ENCODE measurements at places on chromosomes 7 and 10.

DNA sequence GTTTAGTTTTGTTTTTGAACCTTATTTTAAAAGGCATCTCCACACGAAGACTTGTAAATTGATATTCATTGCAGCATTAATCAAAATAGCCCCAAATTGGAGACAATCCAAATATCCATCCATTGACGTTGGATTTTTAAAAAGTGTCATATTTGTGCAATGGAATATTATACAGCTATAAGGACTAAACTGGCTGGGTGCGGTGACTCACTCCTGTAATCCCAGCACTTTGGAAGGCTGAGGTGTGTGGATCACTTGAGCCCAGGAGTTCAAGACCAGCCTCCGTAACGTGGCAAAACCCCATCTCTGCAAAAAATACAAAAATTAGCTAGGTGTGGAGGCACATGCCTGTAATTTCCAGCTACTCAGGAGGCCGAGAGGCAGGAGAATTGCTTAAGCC, 35.1 kb downstream of the XRCC2 start:
- no peak for DNase-seq

DNA sequence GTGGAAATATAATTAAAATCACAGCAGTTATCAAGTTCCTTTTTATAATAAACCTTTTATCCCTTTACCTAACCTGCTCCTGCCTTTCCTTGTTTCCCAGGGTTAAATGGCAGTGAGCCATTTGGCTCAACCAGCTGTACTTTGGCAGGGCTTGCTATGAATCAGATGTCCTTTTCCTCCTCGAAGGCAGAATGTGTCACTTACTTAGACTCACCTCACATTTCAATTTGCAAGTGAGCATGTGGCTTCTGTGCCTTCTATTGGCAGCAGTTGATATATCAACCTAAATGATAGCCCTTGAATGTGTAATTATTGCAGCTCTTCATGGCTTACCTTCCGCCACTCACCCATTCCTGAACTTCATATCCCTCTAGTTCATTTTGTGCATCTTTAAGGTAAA, 301.7 kb downstream of the CSTF2T start:
- no peak for DNase-seq

- DNase-seq = no peak
These were observed 275.1 kb downstream of the DOCK4 start for GRCh38 chr7:111931016-111931517.

GRCh38 chr10:84314275-84314674, 14.1 kb upstream of the CCSER2 start:
- DNase-seq = no peak

DNA sequence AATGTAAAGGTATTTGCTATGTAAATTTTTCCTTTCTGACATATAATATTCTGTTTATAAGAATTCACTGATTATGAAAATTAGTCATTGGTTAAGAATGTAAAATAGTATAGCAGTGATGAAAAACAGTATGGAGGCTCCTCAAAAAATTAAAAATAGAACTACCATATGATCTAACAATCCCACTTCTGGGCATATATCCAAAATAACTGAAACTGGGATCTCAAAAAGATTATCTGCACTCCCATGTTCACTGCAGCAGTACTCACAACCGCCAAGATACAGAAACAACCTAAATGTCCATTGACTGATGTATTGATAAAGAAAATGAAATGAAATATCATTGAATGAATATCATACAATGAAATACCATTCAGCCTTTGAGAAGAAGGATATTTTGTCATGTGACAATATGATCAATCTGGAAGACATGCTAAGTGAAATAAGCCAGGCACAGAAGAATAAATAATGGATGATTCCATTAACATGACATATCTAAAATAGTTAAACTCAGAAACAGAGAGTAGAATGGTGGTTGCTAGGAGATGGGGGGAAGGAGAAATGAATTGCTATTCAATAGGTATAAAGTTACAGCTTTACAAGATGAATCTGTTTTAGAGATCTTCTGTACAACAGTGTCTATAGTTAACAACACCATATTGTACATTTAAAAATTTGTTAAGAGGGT, 14.0 kb downstream of the C10orf88 start:
- no peak for DNase-seq

GRCh38 chr7:41312235-41312634, 390.7 kb downstream of the INHBA start:
- DNase-seq = no peak

DNA sequence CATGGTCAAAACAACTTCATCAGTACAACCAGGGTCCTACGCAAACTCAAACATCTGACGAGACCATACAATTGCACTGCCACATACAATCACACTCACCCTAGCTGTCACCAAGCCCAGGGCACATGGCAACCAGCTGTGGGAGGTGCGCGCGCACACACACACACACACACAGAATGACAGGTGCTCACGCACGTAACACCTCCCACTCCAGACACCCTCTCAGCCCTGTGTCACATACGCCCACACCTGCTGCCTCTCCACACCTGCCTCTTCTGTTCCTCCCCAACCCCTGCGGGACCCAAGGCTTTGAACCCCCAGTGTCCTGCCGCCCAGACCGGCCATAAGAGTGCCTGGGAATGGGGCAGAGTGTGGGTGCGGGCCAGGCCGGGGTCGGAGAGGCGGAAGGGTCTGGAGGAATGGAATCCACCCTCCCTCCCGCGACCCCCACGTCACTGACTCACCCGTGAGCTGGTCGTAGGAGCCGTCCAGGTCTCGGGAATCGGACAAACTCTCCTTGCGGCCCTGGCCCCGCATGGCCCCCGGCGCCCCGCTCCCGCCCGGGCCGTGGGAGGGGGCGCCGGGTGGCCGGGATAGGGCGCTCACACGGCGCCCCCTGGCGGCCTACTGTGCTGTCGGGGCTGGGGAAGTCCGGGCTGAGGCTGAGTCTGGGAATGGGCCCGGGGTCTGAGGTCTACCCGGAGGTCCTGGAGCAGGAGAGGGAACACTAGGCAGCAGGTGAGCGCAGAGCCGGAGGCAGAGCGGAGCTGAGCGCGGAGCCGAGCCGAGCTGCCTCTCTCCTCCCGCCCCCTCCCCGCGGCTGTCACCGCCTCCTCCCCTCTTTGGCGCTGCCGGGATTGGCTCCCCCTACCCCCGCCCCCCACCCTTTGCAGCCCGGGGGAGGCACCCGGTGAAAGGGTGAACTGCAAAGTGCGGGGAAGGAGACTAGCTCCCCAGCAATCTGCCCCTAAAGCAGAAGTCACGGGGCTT, at the start of gene KCNIP2:
TSS of gene KCNIP2 (minus strand) at position 769 of the 990 bp plus-strand sequence. CDS start at position 537, 232 bp downstream.
- peak; percentile 47 for DNase-seq

- DNase-seq = no peak
These were observed 353.4 kb downstream of the DNAJB6 start for GRCh38 chr7:157690058-157690832.

GRCh38 chr7:155815332-155816191, 3.3 kb upstream of the SHH start:
- no peak for DNase-seq

DNA sequence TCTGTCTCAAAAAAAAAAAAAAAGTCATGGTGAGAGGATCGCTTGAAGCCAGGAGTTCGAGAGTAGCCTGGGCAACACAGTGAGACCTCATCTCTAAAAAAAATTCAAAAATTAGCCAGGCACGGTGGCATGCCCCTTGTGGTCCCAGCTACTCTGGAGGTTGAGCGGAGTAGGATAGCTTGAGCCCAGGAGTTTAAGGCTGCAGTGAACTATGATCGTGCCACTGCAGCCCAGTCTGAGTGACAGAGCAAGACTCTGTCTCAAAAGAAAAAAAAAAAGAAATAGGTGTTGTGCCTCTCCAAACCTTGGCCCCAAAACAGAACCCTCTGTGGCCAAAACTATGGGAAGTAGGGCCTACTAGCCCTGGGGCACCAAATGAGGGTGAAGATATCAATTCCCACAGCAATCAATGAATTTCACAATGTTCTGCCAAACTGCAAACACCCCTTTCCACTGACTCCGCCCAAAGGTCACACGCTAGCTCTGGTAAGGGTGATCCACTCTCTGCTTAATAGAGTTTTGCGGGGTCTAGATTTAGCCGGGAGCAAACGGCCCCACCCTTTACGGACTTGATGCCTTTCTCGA, 16.9 kb downstream of the SSC4D start:
- DNase-seq = no peak

DNA sequence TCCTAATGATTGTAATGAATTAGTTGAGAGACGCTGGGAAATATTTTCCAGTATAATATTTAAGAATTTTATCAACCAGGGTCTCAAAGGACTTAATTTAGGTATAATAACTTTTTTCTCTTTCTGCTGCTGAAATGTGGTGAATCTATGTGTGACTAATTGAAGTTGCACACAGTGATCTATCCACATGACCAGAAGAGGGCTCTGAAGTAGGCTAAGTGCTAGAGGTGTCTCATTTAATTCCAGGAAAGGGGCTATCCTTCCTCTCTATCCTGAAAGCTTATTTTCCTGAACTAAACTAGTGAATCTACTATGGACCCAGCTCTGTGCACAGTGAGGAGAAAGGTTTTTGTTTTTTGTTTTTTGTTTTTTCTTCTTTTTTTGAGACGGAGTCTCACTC, 294.4 kb upstream of the MYO3A start:
- DNase-seq = no peak

GRCh38 chr7:30322271-30323005, 38.0 kb downstream of the ZNRF2 start:
- DNase-seq = no peak

GRCh38 chr7:73850781-73851207, 8.5 kb upstream of the METTL27 start:
- no peak for DNase-seq

- no peak for DNase-seq
These were observed 80.8 kb downstream of the CARD11 start for GRCh38 chr7:2962865-2963264.

GRCh38 chr7:8018961-8019360, 50.4 kb downstream of the GLCCI1 start:
- no peak for DNase-seq

DNA sequence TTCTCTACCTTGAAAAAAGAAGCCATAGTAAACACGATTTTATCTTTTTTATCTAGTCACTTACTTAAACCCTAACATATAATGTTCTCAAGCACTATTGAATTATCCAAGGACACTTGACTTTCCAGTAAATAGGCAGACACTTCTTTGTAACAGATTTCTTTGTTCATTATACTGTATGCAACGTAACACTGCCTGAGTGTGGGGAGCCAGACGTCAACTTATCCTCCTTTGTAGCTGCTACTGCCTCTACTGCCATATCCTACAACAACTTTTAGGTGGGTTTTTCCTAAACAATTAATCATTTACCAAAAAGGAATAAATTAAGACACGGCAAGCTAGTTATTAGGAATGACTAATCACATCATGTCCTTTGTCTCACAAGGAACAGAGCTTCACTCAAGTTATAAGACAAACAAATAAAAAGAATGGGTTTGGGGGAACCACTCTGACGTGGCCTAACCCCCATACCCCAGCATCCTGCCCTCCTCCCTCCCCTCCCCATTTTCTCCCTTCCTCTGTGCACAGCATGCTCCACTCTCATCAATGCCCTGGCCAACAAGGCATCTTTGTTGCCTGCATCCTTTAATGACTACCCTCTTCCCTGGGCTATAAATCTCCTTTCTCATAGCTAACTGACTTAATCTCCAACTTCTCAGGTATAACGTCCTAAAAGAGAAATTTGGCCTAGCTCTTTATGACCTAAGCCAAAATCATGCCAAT, 43.3 kb downstream of the DOCK4 start:
- no peak for DNase-seq

GRCh38 chr7:26460351-26461085, 168.9 kb downstream of the SNX10 start:
- no peak for DNase-seq

DNA sequence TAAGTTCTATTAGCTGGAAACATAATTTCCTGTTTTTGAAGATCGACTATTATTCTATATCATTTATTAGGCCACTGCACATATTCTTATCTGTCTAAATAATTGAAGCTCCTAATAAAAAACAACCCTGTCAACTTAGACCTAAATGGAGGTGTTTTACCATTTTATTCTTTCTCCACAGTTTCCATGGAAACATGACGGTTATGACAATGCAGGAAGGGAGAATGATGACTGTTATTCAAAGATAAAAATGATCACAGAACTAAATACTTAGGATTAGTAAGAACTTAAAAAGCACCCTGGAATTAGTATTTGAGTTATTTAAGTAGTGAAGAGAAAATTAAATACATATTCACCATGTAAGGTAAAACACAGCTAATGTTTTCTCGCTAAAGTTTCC, 119.9 kb upstream of the DKK1 start:
- no peak for DNase-seq

Data from T-helper 17 cell (primary cell).